Urinary bladder (tissue), 4 donors: ENCODE measurements at places on chromosomes 7 and 10. TPM values are rescaled to one million over a fixed set of nuclear protein-coding genes. Genes with fewer than 3 reads are reported as not detected.

CDC14C gene
- polyA plus RNA-seq = 0.09 TPM

SPOCK2 gene
- polyA plus RNA-seq = 10.1 TPM

CARD11 gene
- 5.4 TPM for polyA plus RNA-seq

STX1A gene
- 9.8 TPM for polyA plus RNA-seq

CD36 gene
- 24.1 TPM for polyA plus RNA-seq
